K562 (cell line): ENCODE measurements at places on chromosomes 16 and 17. TPM values are rescaled to one million over a fixed set of nuclear protein-coding genes. Genes with fewer than 3 reads are reported as not detected.
A peak's percentile ranks its signal among the peaks of the same experiment; 100 is the strongest.

The CALB2 gene
- 0.20 TPM in 1 of 2 replicates, not detected in the other for total RNA-seq

The RUNDC3A gene
- not detected in 2 replicates for total RNA-seq

The CARD14 gene
- not detected in 2 replicates for total RNA-seq

The CLEC10A gene
- total RNA-seq: not detected in 2 replicates

The TMEM88 gene
- total RNA-seq: 1.0 and 1.4 TPM in 2 replicates

The SPG7 gene
- total RNA-seq: 74.8 and 75.4 TPM in 2 replicates

GRCh38 chr16:3171855-3172593 lies 16.0 kb upstream of the OR1F1 start:
- H3K27ac ChIP-seq: no peak overlapping the region
- H3K36me3 ChIP-seq: no peaks in the 10 kb centered on the region
- H3K4me1 ChIP-seq: peaks cover 49% of the 10 kb centered on the region
- H3K4me3 ChIP-seq: peak overlapping the region; percentile 6; the same call in 1 of the 2 replicates

DNA sequence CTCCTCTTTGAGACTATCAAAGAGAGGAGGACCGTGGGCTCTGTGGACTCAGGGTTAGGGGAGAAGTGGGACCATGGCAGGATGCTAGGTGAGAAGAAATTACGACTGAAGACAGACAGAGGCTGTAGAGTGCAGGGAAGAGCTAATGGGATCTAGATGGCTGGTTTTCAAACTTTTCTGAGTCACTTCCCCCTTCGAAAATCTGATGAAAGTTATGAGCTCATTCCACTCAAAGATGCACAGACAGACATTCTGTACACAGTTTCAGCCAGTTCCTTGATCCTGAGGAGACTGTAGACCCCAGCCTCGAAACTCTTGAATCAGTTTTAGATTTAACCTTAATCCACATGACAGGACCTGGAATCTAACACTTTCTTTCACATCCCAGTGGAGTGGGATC lies 40.7 kb downstream of the RGS9 start:
- no peak for DNase-seq
- H3K27me3 ChIP-seq: no peaks in the 10 kb centered on the region; the same call in 2 of the 3 replicates
- no peaks in the 10 kb centered on the region for H3K36me3 ChIP-seq
- H3K4me3 ChIP-seq: no peak overlapping the region
- peaks cover 12% of the 10 kb centered on the region for H3K4me1 ChIP-seq
- no peak overlapping the region for H3K27ac ChIP-seq

GRCh38 chr17:2452216-2452750 lies 51.4 kb upstream of the MNT start:
- H3K4me3 ChIP-seq: no peak overlapping the region
- no peaks in the 10 kb centered on the region for H3K27me3 ChIP-seq
- H3K27ac ChIP-seq: no peak overlapping the region
- DNase-seq: no peak
- no peaks in the 10 kb centered on the region for H3K4me1 ChIP-seq
- peaks cover 18% of the 10 kb centered on the region; the same call in 1 of the 3 replicates for H3K36me3 ChIP-seq

DNA sequence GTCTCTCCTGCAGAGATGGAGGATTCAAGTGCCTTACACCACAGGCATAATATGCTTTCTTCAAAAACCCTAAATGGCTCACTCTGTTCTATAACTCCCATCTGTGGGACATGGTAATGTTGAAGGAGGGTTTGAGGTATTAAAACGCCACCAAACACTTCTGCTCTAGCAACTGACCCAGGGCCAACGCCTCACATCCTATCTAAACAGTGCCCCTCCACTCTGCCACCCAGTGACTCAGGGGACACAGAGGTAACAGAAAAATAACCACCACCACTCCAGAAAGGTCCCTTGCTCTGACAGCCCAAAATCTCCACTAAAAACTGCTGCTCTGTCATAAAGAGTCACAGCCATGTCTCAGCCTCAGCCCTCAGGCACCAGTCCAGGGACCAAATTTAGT lies 17.7 kb downstream of the NPRL3 start:
- no peak overlapping the region for H3K4me3 ChIP-seq
- H3K27me3 ChIP-seq: no peaks in the 10 kb centered on the region
- DNase-seq: no peak
- peaks cover 63% of the 10 kb centered on the region for H3K36me3 ChIP-seq
- H3K4me1 ChIP-seq: peaks cover 54% of the 10 kb centered on the region
- peak overlapping the region; percentile 71 for H3K27ac ChIP-seq

GRCh38 chr16:27729516-27730304 lies 179.8 kb downstream of the KATNIP start:
- H3K4me3 ChIP-seq: no peak overlapping the region
- no peaks in the 10 kb centered on the region for H3K36me3 ChIP-seq
- no peak for DNase-seq
- H3K27me3 ChIP-seq: no peaks in the 10 kb centered on the region

GRCh38 chr17:48835971-48836370 lies 5.1 kb downstream of the CALCOCO2 start:
- H3K4me3 ChIP-seq: no peak overlapping the region
- H3K27ac ChIP-seq: no peak overlapping the region
- no peaks in the 10 kb centered on the region for H3K36me3 ChIP-seq
- no peaks in the 10 kb centered on the region for H3K27me3 ChIP-seq
- H3K4me1 ChIP-seq: no peaks in the 10 kb centered on the region; the same call in none of the 3 replicates

DNA sequence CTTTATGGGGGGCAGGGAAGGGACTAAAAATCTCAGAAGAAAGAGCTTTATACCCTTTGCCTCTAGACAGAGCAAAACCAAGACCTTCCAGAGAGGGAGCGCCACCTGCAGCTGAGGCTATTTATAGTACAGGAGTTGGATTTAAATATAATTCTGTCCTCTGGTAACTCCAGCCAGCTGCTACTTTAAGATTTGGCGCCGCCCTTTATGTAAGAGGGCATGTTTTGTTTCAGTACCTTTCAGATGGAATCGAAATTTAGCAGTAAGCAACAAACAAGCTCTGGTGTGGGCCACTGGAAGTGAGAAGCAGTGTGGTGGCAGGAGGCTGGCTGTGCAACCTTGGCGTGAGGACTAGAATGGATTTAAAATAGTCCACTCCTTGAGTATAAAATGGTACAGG lies 5.2 kb upstream of the GUCY2D start:
- H3K36me3 ChIP-seq: no peaks in the 10 kb centered on the region
- peaks cover 17% of the 10 kb centered on the region for H3K27me3 ChIP-seq
- no peak overlapping the region for H3K27ac ChIP-seq
- no peaks in the 10 kb centered on the region for H3K4me1 ChIP-seq

- no peak for DNase-seq
- H3K4me1 ChIP-seq: no peaks in the 10 kb centered on the region
- peaks cover 50% of the 10 kb centered on the region for H3K36me3 ChIP-seq
- no peaks in the 10 kb centered on the region for H3K27me3 ChIP-seq
These were observed 53.6 kb upstream of the ICAM2 start for GRCh38 chr17:64073771-64074703.

- H3K4me1 ChIP-seq: no peaks in the 10 kb centered on the region
- H3K36me3 ChIP-seq: no peaks in the 10 kb centered on the region
- DNase-seq: peak; percentile 88
- H3K4me3 ChIP-seq: no peak overlapping the region
These were observed 1.2 kb downstream of the GPR142 start for GRCh38 chr17:74368341-74369081.

DNA sequence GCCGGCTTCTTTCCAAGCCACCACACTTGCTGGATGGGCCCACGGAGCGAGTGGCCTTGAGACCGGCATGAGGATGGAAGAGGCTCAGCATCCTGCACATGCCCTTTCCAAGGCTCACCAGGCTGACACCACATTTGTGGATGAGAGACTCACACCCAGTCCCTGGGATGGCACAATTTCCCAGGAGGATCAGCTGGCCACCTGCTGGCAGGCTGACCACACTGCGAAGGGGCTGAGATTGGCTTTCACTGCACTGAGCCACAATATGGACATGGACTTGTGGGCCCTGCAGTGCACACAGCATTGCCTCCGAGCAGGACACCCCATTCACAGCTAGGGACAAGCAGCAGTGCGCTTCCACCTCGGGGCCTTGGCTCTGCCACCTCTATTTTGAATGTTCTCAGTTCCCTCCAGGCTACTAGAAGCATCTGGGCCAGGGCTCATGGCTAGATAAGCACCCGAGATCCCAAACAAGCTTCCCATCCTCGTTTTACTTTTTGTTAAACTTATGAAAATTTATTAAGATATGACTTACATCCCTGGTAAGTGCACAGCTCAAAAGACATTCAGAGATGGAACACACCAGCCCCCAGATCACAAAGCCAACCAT lies 25.3 kb upstream of the KSR1 start:
- H3K27me3 ChIP-seq: no peaks in the 10 kb centered on the region
- no peak overlapping the region for H3K4me3 ChIP-seq
- H3K4me1 ChIP-seq: peaks cover 26% of the 10 kb centered on the region
- H3K27ac ChIP-seq: no peak overlapping the region

- DNase-seq: no peak
- H3K27ac ChIP-seq: no peak overlapping the region
- H3K36me3 ChIP-seq: peaks cover 16% of the 10 kb centered on the region; the same call in 2 of the 3 replicates
- no peak overlapping the region for H3K4me3 ChIP-seq
These were observed 3.1 kb upstream of the CAPN15 start for GRCh38 chr16:524274-525040.

- peaks cover 4% of the 10 kb centered on the region for H3K4me1 ChIP-seq
- H3K4me3 ChIP-seq: no peak overlapping the region
- H3K36me3 ChIP-seq: no peaks in the 10 kb centered on the region
- DNase-seq: no peak
- peaks cover 43% of the 10 kb centered on the region for H3K27me3 ChIP-seq
These were observed 23.3 kb upstream of the TAC4 start for GRCh38 chr17:49871211-49871610.

DNA sequence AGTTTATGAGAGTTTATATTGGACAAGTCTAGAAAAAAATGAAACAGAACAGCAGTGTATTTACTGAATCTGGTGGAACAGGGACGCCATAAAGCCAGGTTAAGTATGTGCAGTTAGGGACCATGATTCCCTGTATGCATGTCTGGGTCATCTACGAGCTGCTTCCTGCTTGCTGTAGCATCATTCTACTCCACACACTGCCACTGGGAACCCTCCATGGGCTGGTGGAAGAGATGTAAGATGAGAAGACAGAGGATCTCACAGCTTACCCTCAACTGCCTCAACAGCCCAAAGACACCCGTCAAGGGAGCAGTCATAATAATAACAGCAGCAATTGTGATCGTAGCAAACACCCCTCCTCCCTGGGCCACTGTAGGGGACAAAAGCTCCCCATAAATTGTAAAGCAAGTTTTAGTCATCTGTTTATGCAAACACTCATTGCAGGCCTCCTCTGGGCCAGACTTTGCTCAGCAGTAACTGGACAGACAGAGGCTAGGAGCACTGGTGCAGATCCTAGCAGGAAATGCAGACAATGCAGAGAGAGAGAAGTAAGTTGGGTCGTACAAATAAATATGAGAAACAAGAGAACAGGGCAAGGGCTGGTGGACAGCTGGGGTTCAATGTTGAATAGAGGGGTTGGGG lies 188.0 kb downstream of the SOX9 start:
- no peak overlapping the region for H3K4me3 ChIP-seq
- DNase-seq: no peak
- H3K27me3 ChIP-seq: no peaks in the 10 kb centered on the region
- H3K36me3 ChIP-seq: no peaks in the 10 kb centered on the region
- no peak overlapping the region for H3K27ac ChIP-seq
